ENCODE measurements at places on chromosomes 5 and 9.

- peak; percentile 60 for DNase-seq
Observed at GRCh38 chr5:672329-673160, 20.6 kb downstream of the TPPP start.

DNA sequence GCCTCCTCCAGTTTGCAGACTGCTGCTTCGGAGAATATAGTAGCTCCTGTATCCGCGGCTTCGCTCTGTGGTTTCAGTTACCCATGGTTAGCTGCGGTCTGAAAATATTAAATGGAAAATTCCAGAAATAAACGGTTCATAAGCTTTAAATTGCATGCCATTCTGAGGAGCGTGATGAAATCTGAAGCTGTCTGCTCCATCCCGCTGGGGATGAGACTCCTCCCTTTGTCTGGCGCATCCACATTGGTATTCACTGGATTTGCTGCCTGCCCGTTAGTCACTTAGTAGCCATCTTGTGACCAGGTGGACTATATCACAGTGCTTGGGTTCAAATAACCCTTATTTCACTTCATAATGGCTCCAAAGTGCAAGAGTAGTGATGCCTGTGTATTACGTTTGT is 36.3 kb downstream of the MSX2 start:
- DNase-seq = no peak

- no peak for DNase-seq
Observed at GRCh38 chr9:95333426-95333825, 15.9 kb upstream of the FANCC start.

DNA sequence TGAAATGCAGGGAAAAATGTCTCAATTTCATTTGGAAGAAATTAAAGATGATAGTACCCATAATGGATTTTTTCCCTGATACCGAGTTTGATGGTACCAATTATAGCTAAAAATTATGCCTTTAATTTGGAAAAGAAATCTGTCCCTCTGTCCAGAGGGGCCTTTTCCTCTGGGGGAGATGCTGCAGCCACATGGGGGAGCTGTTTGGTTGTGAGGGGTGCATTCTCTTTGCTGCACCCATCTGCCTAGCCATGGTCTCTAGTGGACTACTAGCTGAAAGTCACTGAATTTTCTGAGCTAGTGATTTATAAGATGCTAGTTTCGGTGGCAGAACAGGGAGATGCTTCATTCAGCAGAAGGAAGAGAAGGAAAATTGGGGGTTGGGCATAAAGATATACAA is 9.6 kb downstream of the SEC61B start:
- DNase-seq = no peak

- no peak for DNase-seq
Observed at GRCh38 chr5:95786821-95787418, 35.6 kb downstream of the GLRX start.

- no peak for DNase-seq
Observed at GRCh38 chr9:16743375-16743774, 127.1 kb downstream of the BNC2 start.

DNA sequence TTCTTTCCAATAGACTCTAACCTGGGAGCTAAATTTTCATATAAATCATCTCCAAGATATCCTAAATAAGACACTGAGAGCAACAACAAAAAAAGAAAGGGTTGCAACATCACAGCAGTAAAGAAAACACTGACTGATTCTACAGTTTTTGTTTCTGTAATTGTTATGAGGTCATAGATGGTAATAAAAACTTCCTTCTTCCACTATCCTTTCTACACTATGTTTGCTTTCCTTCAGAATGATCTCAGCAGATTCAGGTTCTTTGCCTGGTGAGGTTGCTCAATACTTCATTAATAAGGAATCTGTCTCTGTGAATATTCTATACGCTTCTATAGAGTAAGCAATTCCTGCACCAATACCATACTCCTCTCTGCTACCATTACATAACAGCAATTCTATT is 835.6 kb upstream of the GRAMD2B start:
- DNase-seq = no peak

DNA sequence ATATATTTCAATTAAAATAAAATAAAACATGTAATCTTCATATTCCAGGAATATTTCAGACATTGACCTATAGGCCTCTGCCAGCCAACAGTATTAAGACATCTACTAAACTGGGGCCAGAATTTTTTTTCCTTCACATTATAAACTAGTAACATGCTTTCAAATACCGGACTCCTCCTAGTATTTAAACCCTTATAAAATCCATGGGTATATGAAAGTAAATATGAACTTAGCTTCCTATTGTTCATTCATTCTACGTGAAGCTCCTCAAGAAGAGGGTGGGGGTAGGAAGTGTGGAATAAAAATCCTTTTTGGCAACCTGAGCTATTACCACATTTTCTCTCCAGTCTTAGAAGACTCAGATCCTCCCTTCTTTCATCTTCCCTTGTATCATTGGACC is 16.4 kb downstream of the SEMA5A start:
- no peak for DNase-seq

DNA sequence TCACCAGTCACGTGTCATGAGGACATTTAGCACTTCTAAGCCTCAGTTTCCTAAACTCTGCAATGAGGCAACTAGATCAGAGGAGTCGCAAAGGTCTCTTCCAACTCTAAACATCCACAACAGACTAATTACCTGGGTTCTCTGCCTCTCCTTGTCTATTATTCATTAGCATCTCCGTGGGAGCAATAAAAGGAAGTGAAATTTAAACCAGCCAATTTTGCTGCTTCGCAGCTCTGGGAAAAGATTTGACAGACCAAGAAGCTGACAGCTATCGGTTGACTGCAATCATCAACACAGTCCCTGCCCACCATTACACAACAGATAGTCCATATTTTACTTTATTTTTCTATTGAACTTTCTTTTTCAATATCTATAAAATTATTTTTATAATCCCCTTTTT is 308.9 kb downstream of the NR2F1-AS1 start:
- no peak for DNase-seq

- DNase-seq = no peak
Observed at GRCh38 chr9:82191082-82191770, 202.7 kb downstream of the SPATA31D1 start.

GRCh38 chr5:10635867-10636350 is 72.0 kb downstream of the ANKRD33B start:
- DNase-seq = peak; percentile 27

- no peak for DNase-seq
Observed at GRCh38 chr5:72084876-72085275, 22.4 kb upstream of the MAP1B start.

All from Peyer's patch (tissue), 4 donors.